Stimulated activated naive CD4-positive, alpha-beta T cell treated with Interleukin-2 at 50 U/mL for 16 hours (primary cell): ENCODE measurements at places on chromosomes 7 and 10.

GRCh38 chr7:113548137-113548536, 370.7 kb downstream of the PPP1R3A start:
- no peak for DNase-seq

DNA sequence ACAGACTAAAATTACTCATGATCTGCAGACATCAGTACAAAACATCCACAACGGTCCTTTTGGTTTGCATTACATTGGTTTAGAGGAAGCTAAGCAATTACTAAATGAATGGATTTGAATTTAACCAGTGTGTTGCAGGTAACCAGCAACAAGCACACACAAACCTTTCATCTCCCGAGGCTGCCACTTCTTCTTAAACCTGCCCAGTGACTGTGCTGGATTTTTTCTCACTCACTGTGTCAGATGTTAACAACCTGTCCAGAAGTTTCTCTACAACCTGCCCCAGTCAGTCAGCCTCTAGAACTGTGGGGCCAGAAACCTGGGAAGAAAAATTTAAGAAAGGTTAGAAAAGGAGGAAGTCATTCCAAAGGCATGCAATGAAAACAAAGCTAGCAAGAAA, 2.4 kb upstream of the MEOX2 start:
- no peak for DNase-seq

DNA sequence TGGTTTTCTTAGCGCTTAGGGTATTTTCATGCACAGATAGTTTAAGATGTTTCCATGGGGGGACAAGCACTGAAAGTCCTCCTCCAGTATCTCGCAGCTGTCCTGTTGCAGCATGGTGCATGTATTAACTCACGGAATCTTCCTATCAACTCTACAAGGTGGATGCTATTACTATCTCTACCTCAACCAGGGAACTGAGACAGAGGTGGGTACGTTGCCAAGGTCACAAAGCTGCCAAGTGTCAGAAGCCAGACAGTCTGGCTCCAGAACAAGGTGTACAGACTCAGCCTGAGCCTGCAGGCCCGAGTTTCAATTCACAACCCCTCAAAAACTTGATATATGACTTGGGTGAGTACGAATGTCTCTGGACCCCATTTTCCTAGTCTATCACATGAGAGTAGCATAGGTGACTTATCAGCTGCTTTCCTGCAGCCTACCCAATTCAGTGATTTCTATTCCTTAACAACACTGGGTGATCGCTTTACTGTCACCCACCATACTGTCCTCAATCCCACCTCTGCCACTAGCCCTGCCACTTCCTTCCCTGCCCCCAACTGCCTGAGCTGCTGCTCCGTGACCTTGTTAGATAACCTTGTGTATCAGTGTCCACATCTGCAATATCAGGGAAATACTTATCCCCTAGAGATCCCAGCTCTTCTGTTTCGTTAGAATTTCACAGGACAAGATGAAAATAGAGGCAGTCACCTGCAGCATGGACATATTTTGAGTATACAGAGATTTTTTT, 92.1 kb downstream of the ABCC2 start:
- no peak for DNase-seq

- no peak for DNase-seq
These were observed 248.3 kb downstream of the CDC14C start for GRCh38 chr7:49172639-49173038.

DNA sequence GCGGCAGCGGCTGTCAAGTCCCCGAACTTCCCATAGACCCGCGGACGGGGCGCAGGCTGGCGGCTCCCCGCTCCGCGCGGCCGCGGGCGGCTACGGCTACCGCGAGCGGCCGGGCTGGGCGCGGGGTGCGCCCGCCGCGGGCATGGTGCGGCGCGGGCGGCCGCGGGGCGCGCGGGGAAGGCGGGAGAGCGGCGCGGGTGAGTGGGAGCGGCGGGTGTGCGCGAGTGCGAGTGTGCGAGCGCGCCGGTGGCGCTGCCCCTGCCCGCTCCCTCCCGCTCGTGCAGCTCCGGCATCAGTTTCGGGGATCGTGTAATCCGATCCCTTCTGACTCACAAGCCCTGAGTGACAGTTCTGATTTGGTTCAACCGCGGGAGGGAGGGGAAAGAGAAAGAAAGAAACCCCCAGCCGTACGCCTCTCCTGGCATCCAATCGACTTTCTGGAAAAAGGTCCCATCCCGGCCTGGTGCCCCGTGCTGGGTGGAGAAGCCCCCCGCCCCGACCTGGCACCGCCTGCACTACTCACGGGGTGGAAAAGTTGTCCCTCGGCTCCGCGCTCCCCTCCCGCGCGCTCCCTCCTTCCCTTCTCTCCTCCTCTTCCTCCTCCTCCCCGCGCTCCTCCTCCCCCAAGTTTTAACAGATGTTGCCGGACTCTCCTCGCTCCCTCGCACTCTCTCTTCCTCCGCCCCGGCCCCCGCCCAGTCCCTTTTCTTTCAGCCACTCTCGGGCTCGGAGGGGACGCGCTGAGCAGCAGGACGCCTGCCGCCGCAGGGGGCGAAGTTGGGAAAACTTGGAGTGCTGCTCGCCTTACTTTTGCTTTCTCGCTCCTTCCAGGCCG, at the start of gene GLI3:
TSS of gene GLI3 (minus strand) at position 234 of the 835 bp plus-strand sequence. CDS start 13,956 bp downstream, outside the sequence.
- DNase-seq, result no peak

GRCh38 chr7:49928787-49929186, 155.3 kb downstream of the VWC2 start:
- no peak for DNase-seq
